ENCODE measurements at places on chromosomes 12 and 14.
A peak's percentile ranks its signal among the peaks of the same experiment; 100 is the strongest.

GRCh38 chr12:98594050-98594835, 757 bp downstream of the SLC25A3 start:
- peak; percentile 28 for DNase-seq

- no peak for DNase-seq
Observed at GRCh38 chr12:106696681-106697417, 77.6 kb upstream of the RIC8B start.

DNA sequence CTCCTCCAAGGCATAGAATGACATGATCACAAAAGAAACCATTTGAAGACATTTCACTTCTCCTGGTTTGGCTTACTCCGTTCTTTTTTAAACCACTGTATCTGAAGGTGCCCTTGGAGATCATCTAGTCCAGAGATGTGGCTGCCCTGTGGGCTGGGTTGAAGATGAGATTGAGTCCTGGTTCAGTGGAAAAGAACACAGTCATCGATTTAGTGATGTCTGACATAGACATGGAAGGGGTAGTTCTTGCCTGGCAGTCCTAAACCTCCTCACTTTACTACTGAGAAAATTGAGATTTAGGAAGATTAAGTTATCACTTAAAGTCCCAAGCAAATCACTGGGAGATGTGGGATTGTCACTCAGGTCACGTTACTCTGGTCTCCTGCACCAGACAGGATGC, 2.8 kb downstream of the VSIG10 start:
- DNase-seq = no peak

DNA sequence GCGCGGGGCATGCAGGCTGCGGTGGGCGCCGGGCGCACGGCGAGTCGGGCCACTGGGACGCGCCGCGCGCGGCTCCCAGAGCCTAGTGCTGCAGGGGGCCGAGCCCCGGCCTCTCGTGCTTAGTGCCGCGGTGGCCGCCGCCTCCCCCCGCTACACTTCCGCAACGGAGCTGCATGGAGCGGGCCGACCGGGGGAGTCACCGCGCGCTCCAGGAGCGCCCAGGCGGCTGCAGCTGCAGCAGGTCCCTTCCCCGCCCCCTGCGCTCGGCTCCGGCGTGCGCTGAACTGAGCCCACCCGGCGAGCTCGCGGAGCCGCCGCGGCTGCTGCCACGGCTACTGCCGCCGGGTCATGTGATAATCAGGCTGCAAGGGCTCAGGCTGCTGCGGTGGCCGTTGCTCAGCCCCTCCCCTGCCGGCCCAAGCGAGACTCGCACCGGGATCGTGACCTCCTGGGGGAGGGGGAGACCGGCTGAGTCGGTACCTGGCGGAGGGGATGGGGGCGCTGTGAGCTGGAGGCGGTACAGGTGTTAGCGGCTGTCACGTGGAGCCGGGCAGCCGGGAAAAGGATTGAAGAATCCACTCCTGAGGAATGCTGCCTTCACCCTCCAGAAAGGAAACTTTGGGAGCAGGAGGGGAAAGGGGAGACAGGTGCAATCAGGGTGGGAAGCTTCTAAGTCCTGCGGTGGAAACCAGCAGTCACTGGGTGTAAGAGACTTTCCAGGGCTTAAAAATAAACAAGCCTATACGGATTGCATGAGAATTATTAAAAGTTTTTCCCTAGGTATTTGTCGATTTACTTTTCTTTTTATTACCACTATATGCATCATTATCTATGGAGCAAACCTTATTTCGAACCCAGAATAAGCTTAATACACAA, at the start of gene PPM1H:
TSS of gene PPM1H (minus strand) at position 352 of the 876 bp plus-strand sequence. CDS start 414 bp downstream, outside the sequence.
- DNase-seq = peak; percentile 48

DNA sequence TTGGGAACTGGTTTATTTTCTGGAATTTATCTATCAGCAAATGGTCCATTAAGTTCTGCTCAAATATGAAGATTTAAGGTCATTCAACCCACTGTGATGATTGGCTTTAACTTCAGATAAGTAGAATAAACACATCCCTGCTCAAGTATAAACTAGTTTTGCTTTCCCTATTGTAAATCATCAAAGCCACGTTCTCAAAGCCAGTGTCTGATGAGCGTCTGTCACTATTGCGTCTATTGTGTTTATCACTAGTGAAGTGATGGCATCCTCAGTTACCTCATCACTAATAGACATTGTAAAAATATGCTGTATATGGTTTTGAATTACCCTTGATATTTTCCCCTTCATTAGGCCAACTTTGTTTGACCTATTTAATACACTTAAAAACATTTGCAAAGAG, 351.3 kb downstream of the BCAT1 start:
- no peak for DNase-seq

GRCh38 chr12:75561921-75562320, 50.5 kb upstream of the KRR1 start:
- DNase-seq = no peak

Data from MCF 10A (cell line).